ENCODE measurements at places on chromosomes 6 and 20.

GRCh38 chr6:69795469-69796072, 1.2 kb downstream of the LMBRD1 start:
- DNase-seq = no peak

- DNase-seq = no peak
These were observed 126.6 kb upstream of the NAA20 start for GRCh38 chr20:19890445-19891051.

GRCh38 chr20:38674092-38674764, 50.1 kb upstream of the SLC32A1 start:
- no peak for DNase-seq

GRCh38 chr6:4100655-4101054, 21.7 kb upstream of the FAM217A start:
- no peak for DNase-seq

GRCh38 chr6:153956808-153957207, 82.2 kb upstream of the OPRM1 start:
- DNase-seq = no peak

DNA sequence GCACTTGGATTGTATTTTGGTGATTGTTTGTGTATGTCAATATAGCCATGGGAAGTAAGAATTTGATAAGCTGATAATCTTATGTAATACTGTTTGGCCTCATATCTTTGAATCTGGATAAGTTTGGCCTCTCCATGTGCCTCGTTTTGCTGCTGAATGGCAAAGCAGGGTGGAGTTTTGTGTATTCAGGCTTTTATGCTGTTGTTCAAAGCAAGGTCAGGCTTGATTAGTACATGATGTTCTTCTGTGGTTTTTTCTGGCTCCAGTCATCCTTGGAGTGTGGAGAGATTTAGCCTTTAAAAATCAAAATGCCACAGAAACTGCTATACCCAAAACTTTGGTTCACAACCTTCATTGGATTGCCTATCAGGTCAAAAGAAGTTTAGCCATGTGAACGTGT, 728.9 kb upstream of the GJE1 start:
- DNase-seq = no peak

DNA sequence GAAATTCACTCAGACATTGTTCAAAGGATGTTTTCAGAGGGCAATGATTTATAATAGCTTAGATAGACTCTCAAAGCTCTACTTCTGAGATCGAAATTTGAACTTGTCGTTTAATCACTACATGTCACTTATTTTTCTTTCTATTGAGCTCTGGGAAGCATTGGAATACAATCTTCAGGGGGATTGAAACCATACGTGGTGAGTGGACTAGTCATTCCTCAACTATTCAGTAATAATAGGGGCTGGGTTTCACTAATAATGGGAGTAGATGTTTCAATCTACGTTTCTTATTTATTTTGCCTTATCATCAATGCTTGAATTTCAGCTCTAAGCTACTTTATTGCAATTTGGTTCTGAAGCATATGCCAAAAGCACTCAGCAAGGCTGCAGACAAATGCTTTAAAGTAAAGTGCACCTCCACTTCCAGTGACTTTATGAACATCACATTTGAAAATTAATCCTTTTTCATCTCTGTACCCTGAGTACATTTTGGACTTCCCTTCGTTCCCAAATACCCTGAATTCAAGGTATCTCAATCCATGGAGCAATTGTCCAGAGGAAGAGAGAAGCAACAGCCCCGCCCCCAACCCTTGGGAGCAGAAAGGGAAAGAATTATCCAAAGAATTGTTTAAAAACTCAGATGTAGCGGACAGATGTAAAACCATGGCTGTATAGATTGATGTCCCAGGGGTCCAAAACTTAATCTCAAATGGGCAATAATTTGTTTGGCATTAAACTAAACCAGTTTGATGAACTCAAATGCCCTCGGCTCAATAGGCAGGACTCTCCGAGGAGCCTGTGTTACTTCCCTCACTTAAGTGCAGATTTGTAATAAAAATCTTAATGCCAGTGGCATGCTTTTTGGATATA, 68.1 kb downstream of the HFE start:
- no peak for DNase-seq

GRCh38 chr6:153668758-153669157, 370.3 kb upstream of the OPRM1 start:
- DNase-seq = no peak

- DNase-seq = no peak
These were observed 56.3 kb upstream of the LAMA2 start for GRCh38 chr6:128826606-128827005.

GRCh38 chr20:44532259-44532980, 10.6 kb upstream of the SERINC3 start:
- no peak for DNase-seq
